ENCODE measurements at places on chromosomes 3 and 15. TPM values are rescaled to one million over a fixed set of nuclear protein-coding genes. Genes with fewer than 3 reads are reported as not detected.

DNA sequence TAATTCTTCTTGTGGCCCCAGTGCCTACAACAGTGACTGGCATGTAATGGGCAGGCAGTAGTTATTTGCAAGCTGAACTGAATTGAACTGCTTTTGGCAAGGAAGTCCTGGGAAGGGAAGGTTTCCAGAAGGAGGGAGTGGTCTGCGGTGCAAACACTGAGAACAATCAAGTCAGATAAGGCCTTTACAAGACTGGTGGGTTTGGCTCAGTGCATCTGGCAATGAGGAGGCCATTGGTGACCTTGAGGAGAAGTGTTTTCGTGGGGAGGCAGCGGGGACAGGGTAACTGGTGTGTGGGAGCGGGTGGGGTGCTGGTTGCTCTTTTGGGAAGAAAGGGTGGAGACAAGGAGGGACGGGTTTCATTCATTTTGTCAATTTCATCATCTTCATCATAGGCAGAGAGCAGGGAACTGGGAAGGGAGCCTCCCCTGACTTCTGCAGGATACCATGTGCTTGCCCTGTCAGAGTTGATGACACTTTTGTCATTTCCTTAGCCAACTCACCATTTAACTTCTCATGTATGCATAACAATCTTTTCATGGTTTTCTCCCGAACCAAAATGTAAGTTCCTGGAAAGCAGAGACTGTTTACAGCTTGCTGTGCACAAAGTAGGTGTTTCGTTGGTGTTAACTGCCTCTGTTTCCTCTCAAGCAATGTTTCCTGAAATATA is 8.4 kb upstream of the EHD4 start:
- DNase-seq = no peak

The CIB2 gene
- 10.3 TPM for total RNA-seq

The BFSP2 gene
- not detected for total RNA-seq

- DNase-seq = no peak
Measured at GRCh38 chr3:2268779-2269178, 170.1 kb downstream of the CNTN4 start.

The SLC6A11 gene
- total RNA-seq = not detected

GRCh38 chr3:115478359-115478758 is 145.0 kb upstream of the GAP43 start:
- no peak for DNase-seq

The GJD2 gene
- not detected for total RNA-seq

- no peak for DNase-seq
Measured at GRCh38 chr15:80270472-80270871, 18.5 kb upstream of the CTXND1 start.

GRCh38 chr15:28021281-28022039 is 77.7 kb downstream of the OCA2 start:
- no peak for DNase-seq

The PROK2 gene
- not detected for total RNA-seq

DNA sequence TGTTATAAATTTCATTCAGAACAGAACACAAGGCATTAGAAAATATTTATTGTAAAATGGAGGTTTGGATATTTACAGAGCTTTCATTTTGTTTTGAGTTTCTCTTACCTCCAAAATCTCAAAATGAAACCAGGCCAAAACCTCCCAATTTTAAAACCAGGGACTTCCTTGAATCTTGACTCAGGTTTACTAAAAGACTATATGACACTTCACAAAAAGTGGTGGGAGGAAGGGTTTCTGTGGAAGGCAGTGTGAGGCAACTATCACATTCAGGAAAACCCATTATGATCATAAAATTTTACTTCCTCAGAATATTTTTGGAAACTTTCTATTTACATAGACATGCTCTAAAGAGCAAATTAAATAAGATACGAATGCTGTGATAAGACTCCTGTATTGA is 205.8 kb upstream of the EOMES start:
- DNase-seq = no peak

The SPATA12 gene
- 2.9 TPM for total RNA-seq

The AGBL1 gene
- not detected for total RNA-seq

The GOLGA6A gene
- total RNA-seq = not detected

The SLC9C1 gene
- not detected for total RNA-seq

- DNase-seq = no peak
Measured at GRCh38 chr3:86996261-86996955, 5.5 kb upstream of the VGLL3 start.

DNA sequence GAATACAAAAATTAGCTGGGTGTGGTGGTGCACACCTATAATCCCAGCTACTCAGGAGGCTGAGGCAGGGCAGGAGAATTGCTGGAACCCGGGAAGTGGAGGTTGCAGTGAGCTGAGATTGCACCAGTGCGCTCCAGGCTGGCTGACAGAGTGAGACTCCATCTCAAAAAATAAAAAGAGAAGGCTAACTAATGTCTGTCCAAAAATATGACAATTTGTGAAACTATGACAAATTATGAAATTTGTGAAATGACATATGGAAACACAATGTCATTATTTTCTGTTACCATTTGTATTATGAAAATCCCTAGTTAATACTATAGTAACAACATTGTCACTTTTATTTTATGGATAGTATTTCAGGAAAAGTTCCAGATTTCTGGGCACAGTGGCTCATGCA is 1306.3 kb upstream of the EPHA6 start:
- no peak for DNase-seq

The EXD1 gene
- not detected for total RNA-seq

DNA sequence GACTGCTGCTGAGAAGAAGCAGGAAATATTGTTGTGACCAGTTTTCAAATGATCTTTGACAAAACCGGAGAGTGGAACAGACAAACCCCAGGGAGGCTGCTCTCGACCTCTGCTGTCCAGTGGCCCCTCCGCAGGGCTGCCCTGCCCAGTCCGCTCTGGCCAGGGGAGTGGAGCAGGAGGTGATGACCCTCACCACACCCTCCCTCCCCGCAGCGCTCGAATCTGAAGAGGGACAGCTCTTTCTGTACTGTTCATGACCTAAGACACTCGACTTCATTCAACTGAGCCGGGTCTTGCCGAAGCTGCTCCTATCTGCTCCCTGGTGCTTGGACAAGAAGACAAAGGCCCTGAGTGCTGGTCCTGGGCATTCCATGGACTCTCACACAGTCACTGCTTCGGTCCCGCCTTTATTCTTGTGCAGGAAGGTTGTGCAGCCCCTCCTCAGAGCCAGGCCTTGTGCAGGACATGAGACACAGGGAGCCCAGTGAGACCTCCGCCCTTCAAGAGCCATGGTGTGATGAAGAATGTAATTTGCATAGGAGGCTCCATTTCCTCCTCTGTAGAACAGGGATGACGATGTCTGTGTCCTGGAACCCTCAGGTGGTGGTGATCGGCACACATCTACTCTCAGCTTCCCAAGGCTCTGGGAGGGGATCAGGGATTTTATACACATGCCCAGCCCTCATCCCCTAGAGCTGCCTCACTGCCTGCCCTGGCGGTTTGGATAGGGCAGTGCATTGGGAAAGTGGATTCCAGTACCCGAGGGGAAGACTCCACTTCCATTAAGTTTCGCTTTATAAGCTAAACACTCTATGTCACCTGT is 97.1 kb upstream of the PRR20G start:
- DNase-seq = no peak

GRCh38 chr3:73665286-73665685 is 40.5 kb upstream of the PDZRN3 start:
- no peak for DNase-seq

- no peak for DNase-seq
Measured at GRCh38 chr15:68808091-68808490, 12.6 kb downstream of the ANP32A start.

GRCh38 chr15:69194854-69195253 is 34.4 kb downstream of the GLCE start:
- no peak for DNase-seq

All from uterus (tissue), 4 donors.